ENCODE measurements at places on chromosomes 16 and 17.

DNA sequence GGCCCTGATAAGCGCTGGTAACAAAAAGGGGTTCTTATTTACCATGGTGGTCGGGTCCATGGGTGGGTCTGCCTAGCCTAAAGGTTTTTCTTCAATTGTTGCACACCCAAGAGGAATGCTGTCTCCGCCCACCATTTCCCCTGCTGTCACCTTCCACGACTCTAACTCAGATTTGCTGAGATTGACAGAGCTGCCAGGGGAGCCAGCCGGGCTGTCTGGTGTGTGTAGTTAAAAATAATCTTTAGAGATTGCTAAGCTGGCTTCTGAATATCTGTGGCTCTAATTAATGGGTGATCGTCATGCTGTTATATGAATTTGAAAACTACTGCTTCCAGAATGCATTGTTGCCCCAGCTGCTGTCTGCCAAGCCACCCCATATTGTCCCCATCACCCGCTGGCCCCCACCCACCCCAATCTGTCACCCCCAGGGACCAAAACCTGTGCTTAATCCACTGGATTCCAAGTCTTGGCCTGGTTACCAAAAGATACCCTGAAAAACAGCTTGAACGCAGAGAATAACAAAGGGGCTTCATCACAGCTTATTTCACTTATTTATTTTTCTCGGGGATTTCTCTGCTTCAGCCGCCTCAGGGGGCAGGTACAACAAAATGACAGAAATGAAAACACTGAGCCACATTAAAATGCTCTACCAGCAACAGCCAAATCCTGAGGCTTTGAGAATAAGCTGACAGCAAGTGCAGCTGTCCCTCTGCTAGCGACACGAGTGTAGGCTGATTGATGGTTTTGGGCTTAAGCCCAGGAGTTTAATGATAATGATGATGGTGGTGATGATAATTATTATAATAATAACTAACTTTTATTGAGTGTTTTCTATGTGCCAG lies 46.1 kb upstream of the NLK start:
- no peak for DNase-seq

DNA sequence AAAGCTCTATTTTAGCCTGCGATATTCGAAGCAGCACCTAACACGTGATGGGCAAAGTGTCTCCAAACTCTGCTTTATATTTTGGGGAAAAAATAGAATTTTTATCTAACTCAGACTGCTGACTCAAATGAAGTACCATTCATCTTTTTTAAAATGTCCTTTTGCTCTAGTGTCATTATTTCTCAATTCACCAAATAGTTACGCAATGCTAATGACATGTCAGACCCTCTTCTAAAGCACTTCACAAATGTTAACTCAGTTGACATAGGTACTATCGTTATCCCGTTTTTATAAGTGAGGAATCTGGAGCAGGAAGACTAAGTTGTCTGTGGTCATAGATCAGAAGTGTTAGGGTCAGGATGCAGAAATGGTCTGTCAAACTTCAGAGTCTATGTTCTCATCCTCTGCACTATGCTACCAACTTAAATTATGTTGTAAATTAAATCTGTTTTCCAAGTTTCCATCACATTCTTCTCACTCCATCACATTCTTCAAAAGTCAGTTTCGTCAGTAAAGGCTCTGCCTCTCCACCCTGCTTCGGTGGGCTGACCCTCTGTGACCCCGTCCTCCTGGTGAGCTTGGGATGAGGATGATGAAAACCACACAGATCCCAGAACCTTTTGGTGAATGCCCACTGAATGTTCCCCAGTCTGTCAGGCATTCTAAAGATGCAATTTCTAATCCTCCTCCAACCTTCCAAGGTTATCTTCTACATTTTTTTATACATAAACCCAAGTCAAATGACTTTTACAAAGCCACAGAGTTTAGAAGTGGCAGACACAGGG lies 102.8 kb downstream of the ADAMTS18 start:
- DNase-seq, result no peak

GRCh38 chr17:68344701-68345136 lies 53.4 kb downstream of the ARSG start:
- DNase-seq, result peak; percentile 51

- no peak for DNase-seq
Observed at GRCh38 chr17:71664861-71665260, 456.0 kb upstream of the SOX9 start.

DNA sequence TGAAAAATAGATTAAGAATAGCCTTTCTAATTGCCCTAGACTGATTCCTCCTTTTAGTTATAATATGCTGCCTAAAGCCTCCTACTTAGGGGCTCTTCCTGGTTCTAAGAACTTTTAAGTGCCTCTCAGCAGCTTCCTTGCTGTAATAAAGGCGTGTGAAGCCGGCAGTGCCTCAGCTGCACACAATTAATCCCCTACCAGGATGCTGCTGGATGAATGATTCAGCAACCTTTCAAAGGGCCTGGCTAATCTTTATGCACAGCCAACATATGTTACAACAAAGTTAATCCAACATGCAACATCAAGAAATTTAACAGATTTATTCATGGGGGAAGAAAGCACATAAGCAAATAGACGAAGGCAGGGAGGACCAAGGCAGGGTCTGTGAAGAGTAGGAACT lies 145.2 kb downstream of the PMP22 start:
- no peak for DNase-seq

DNA sequence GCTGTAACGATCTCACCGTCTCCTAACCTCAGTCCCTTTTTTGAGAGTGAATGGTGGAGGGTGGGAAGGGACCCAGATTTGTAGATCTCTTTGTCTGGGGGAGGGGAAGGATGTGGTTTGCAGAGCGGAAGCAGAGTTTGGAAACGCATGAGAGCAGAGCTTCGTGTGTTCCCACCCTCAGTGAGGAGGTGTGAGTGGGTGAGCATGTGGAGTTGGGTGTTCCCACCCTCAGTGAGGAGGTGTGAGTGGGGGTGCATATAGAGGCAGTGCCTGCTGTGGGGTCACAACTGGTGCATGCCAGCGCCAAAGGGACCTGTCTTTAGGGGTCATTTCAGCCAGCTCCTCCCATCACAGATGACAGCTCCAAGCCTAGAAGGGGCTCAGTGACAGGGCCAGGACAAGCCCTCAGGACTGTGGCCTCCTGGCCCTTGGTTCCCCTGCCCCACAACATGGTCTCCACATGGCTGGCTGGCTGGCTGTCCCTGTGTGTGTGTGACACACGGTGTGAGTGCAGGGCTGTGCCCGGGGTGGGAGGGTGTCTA lies 1.8 kb upstream of the CISD3 start:
- DNase-seq, result peak; percentile 83

GRCh38 chr16:64950731-64951130 lies 171.1 kb downstream of the CDH11 start:
- DNase-seq, result no peak

DNA sequence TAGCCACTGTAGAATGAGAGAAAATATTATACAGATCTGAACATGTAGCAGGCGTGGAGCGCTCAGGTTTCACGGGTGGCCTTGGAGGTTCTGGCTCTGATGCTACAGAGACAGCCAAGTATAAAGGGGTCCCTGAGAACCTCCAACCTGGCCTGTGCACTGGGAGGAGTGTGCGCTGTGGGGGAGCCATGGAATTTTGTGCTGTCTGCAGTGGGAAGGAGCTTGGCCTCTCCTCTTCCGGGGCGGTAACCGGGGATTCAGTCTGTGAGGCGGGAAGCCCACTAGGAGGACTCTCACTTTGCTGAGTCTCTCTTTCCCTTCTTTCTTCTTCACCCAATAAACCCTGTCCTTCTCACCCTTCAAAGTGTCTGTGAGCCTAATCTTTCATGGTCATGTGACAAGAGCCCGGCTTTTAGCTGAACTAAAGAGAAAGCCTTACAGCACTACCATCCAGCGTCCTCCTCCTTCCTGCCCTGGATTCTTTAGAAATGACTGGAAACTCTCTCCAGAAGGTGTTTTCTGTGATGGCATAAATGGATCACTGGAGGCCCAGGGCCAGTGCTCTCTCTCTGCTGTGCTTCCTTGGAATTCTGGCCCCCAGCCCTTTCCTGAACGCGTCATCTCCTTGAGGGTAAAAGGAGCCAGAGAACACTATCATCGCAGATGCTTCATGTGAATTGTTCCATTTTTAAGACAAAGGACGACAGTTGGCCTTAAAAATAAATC lies 232.1 kb upstream of the CACNG5 start:
- DNase-seq, result no peak

DNA sequence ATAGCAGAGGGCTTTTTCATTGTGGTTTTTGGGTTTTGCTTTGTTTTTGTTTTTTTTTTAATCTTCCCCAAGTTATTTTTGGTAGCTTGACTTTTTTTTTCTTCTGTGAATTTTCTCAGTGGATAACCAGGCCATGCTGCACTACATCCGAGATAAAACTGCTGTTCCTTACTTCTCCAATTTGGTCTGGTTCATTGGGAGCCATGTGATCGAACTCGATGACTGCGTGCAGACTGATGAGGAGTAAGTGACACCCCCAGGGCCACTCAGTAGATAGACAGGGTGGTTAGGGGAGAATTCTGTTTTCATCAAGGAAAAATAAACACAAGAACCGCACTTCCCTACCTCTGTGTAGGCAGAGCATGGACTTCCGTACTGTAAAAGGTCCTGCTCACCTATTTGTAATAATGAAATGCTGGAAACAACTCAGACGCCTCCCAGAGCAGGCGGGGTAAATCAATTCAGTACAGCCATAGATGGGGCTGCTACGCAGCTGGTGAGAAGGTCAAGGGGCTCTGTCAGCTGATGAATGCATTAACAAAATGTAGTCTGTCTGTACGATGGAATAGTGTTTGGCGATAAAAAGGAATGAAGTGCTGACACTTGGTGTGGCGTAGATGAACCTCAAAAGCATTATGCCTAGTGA lies 28.6 kb downstream of the CLEC16A start:
- DNase-seq, result no peak

DNA sequence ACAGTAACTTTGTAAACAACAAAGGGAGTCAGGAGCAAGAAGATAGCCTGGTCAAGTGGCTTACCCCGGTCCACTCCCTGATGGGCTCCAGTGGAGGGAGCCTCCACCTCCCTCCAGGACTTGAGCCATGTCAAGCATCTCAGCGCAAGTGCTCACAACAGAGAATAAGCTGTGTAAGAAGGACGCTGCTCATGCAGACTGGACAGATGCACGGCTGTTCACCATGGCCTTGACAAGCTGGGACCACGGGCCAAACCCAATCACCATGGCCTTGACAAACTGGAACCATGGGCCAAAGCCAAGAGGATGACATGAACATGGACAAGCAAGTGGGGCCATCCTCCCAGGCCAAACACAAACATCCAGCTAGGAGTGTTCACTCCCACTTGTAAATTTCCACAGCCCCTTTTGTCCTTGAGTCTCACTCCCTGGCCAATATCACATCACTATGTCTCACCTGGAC lies 3.4 kb upstream of the PITPNM3 start:
- no peak for DNase-seq

- DNase-seq, result no peak
Observed at GRCh38 chr17:82463391-82463790, 4.8 kb downstream of the NARF start.

DNA sequence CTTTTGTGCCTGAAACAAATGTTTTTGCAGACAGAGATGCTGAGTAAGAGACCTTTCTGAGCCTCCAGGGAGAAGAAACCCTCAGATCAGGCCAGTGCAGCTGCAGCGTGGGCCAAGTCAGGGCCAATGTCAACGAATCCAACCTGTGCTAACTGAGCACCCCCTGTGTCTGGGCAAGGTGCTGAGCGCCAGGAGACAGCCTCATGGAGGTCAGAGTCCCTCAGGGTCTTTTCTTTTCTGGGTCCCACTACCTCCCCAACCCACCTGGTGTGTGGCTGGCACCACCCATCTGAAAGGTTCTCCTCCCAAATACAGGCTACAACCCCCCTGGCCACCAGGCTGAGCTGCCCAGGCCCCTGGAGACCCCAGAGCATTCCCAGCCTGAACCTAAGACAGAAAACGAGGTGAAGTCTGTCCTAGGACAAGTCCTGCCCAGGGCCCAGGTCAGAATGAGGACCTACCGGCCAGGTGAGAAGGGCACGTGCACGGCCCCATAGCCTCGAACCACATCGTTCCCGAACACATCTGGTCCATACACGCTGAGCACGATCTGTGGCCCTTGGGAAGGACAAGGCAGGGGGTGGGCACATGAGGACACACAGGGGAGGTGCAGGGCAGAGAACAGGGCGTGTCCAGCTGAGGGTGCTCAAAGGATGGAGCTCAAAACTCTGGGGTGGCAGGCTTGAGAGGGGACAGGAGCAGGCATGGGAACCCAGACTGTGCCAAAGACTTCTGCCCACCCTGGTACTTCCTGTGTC lies 15.0 kb downstream of the B9D1 start:
- no peak for DNase-seq

DNA sequence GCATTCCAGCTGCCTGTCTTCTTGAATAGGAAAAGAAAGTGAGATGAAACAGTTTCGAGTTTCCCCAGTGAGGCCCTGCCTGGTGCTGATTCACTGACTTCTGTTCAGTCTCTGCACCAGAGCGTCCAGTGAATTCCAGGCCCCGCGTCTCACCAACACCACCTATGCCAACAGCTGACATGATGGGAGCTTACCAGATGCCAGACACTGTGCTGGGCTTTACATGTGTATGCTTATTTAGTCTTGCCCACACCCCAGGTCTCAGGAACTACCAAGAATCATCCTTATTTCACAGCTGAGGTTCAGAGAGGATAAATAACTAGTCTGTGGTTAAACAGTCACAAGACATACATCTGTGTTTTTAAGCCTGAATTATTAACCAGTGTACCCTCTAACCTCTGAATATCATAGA lies 29.1 kb upstream of the IRX6 start:
- DNase-seq, result no peak

DNA sequence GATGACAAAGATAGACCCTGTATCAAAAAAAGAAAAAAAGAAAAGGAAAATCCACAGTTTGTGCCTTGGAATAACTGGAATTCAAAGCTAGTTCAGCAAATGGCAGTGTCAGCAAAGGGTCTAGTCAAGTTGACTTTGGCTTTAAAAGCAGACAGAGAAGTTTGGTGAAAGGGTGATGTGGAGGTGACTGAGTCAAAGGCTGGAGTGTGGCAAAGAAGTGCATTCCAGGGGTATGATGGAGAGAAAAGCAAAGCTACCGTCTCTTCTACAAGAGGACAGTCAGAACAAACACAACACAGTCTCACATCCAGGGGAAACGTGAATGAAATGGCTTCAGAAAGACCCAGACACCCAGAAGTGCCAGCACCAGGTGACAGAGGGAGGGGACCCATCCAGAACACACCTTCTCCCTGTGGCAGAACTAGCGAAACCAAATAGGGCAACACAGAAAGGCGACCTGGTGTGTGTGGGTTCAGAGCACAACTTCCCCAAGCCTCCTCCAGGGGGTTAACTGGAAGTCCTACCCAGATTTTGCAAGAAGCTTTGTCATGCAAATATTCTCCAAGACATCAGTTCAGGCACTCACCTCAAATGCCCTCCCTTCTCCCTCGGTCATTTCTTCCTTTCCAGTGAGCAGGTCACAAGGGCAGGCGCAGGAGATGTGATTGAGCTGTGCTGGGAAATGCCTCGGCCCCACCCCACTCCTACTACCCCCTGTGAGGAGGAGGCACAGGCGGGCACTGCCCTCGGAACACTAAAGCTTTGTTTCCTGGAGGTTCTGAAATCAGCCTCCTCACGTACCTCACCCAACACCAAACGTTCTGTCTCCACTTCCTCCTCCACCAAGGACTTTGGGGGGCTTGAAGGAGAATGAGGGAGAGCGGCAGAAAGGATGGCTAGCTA lies 481.9 kb downstream of the SOX9 start:
- DNase-seq, result no peak

- no peak for DNase-seq
Observed at GRCh38 chr16:46730801-46731690, 17.1 kb downstream of the MYLK3 start.

- DNase-seq, result no peak
Observed at GRCh38 chr16:11481987-11482386, 104.7 kb downstream of the LITAF start.

GRCh38 chr17:11495613-11496012 lies 102.7 kb upstream of the DNAH9 start:
- no peak for DNase-seq

GRCh38 chr17:4934173-4934979 lies 2.3 kb downstream of the GP1BA start:
- DNase-seq, result no peak

Measured in thymus (tissue), 14 donors.